ENCODE measurements at places on chromosomes 5 and 9.

DNA sequence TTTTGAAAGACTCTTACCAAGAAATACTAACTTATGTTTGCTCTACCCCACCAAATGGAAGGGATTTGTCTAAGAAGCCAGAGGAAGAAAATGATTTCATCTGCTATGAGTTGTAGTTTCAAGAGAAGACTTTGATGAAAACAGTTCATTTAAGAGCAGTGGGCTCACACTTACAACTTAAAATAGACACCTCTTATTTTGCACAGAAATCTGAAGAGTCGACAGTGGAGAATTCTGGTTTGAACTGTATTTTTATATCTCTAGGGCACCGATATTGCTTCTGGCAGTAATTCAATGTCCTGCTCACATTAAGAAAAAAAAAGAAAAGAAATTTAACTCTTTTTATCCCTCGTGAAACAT lies 1.9 kb upstream of the DAB2 start:
- DNase-seq: no peak

GRCh38 chr5:180133060-180133459 lies 61.5 kb upstream of the RNF130 start:
- DNase-seq: no peak

- DNase-seq: no peak
These were observed 41.9 kb downstream of the LURAP1L start for GRCh38 chr9:12816656-12817101.

DNA sequence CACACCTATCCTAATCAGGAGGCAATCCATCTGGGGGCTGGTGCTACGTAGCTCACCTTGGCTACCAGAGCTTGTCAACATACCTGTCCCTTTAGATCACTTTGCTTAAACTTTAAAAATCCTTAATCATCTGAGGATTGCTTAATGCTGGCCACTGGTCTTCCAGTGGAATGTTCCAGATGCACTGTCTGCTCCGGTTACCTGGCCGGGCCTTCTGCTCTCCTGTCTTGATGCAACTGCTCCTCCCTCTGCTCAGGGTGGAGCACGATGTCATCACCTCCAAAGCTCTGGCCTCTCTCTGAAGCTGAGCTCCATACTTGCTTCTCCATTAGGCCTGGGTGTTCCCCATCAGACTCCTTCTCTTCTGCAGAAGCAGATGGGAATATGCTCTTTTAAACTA lies 106.5 kb upstream of the OTULINL start:
- no peak for DNase-seq

DNA sequence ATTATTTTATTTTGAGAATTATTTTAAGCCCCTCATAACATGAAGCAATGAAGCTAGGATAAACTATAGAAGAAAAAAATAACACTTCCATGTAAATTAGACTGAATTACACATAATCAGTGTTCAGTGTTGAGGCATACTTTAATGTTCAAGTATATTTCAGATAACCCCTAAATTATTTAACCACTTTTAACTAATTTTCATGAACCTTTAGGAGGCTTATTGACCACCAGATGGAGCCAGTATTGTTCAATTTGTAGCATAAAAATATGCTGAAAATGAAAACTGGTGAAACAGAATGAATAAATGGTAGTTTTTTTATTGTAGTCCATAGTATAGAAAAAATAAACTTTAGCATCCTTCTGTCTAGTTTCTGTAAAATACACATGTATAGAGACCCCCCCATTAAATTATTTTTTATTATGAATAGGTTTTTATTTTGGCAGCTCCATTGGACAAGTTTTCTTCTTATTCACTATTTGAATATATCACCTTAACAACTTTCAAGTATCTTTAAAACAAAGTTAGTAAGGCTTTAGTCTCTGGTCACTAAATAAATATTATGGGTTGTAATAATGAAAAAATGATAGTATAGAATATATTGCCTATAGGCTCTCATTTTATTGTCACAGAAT lies 190.1 kb downstream of the CWC27 start:
- no peak for DNase-seq

GRCh38 chr5:73495772-73496335 lies 2.4 kb upstream of the BTF3 start:
- DNase-seq: no peak

GRCh38 chr9:40927851-40928802 lies 200.4 kb downstream of the FOXD4L6 start:
- no peak for DNase-seq

GRCh38 chr5:54794135-54794975 lies 191.0 kb downstream of the ESM1 start:
- no peak for DNase-seq

DNA sequence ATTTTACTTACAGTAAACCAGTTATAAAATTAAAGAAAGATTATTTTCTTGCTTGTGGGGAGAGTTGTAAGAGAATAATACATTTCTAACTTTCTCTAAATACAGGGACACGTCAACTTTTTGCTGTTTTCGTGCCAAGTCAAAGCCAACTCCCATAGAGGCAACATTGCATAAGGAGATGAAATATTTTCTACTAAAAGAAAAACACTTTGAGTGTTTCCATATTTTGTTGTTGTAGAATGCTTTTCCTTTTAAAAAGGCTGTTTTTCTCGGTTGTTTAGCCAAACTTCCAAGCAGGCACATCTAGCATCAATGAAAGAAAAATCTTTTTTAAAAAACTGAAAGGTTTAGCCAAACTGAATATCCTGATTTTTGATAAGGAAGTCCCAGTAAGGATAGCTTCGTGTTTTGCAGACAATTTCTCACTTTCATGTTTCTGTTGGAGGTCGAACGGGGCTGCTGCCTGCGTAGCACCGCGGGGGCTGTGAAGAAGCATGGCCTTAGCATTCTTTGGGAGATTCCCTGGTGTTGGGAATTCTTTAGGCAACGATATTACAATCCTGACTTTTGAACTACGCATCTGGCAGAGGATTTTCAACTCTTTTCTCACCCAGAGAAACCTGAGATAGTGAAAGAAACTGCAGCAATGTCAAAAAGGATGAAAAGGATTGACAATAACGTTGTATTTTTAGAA lies 108.1 kb upstream of the FBXL7 start:
- DNase-seq: no peak

- DNase-seq: no peak
These were observed 372.8 kb downstream of the TMEM167A start for GRCh38 chr5:82704381-82704780.

- DNase-seq: peak; percentile 21
These were observed 9.5 kb downstream of the LPCAT1 start for GRCh38 chr5:1514027-1514818.

GRCh38 chr5:11181940-11182339 lies 420.9 kb upstream of the DAP start:
- no peak for DNase-seq

GRCh38 chr9:95726756-95727155 lies 148.7 kb upstream of the ERCC6L2 start:
- DNase-seq: no peak

DNA sequence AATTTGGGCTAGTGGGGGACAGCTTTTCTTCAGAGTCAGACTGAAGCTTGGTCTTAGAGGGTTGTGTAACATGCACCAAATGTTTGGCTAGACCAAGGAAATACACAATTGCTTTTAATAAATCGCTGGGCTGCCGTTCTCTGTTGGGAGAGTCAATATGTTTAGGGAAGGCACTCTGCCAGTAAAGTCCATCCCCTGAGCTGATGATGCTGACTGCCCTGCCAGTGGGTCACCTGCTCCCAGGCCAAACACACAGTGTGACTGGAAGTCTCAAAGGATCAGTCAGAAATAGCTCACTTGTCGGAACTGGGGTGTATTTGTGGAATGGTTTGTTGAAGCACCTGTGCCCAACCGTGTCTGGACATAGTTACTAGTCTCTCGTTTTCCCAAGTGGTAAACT lies 17.9 kb upstream of the ZNF474 start:
- DNase-seq: no peak

DNA sequence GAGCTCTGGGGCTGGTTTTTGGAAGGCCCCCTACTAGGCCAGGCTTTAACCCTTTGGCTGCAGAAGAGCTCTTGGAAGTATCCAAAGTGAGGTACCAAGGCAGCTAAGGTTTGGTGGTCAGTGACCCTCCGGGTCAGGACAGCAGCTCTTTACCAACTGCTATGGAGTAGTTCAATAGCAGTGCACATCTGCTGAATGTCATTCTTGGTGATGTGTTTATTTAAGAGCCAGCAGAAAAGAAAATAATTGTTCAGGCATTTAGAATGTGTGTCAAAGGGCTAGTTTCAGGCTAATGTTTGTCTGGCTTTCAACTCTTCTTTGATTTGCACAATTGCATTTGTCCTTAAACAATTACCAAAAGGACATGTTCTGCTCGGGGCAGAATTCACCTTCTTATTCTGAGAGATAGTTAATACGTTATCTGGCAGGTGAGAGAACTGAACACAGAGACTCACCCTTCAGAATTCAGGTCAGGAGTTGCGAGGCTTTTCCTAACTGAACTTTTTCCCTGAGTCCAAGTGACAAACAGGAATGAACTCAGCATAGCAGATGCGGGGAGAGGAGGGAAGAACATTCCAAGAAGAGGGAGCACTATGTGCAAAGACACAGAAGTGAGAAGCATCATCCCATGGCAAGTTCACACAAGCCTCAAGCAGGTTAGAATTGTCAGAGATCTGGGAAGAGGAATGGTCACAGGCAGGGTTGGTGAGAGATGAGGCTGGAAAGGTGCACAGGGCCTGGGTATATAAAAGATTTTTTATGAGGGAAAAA lies 556.7 kb upstream of the TLE4 start:
- DNase-seq: no peak

- no peak for DNase-seq
These were observed 176.6 kb upstream of the KCNN2 start for GRCh38 chr5:114185274-114185673.

- no peak for DNase-seq
These were observed 44.7 kb downstream of the TRIP13 start for GRCh38 chr5:937151-937924.

GRCh38 chr9:22374051-22374450 lies 72.6 kb upstream of the DMRTA1 start:
- DNase-seq: no peak

GRCh38 chr5:52760695-52761366 lies 26.9 kb upstream of the ITGA1 start:
- DNase-seq: no peak

DNA sequence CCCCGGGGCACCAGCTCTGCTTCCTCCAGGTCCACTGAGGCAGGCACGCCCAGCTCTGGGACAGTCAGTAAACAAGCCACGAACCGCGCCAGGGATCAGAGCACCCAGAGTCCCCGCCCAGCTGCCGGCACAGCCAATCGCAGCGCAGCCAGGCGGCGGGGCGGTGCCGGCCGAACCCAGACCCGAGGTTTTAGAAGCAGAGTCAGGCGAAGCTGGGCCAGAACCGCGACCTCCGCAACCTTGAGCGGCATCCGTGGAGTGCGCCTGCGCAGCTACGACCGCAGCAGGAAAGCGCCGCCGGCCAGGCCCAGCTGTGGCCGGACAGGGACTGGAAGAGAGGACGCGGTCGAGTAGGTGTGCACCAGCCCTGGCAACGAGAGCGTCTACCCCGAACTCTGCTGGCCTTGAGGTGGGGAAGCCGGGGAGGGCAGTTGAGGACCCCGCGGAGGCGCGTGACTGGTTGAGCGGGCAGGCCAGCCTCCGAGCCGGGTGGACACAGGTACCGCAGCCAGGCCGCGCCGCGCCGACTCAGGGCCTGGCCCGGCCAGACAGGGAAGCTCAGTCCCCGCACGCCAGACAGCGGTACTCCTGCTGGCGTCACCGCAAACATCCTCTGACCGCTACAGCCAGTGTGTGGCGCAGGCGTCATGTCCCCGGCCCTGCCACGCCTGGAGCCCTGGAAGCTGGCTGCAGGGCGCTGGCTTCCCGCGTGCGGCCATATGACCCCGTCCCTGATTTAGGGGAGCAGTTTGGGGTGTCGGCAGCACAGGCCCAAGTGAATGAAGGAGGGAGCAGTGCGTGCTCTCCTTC lies at the start of gene CTSL:
Gene CTSL, plus strand, starts transcription at position 220 of the 810 bp plus-strand sequence. CDS start 1,485 bp downstream, outside the sequence.
- peak; percentile 95 for DNase-seq

GRCh38 chr9:86749161-86749893 lies 198.0 kb downstream of the GAS1 start:
- no peak for DNase-seq

DNA sequence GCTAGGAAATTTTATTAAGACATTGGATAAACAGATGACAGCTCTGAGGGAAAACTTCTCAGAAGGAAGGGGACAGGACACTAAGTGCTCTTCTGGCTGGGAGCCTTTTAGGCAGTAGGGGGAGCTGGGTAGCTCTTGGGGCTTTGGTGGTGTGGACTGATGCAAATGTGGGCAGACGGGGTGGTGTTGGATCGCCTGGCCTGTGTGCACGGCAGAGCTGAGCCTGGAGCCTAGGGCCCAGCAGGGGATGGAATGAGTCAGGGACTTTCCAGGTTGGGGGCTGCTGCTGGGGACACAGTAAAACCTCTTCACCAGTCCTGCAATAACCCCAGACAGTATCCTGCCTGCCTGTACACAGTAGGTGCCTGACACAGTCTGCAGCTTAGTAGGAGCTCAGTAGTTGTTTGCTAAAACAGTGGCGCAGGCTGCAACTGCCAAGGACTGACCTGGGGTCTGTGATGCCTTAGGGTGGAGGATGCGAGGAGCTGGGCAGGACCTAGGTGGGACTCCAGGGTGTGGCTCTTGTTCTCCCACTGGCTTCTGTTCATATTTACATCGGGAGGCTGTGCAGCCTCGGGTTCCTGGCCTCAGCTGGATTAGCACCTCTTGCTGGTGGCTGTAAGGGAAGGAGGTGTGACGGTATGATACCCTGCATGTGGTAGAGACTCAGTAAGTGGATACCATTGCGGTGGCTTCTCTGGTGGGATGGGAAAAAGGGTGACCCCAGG lies 83.8 kb downstream of the DAB2IP start:
- no peak for DNase-seq

Measured in ovary (tissue), 10 donors.